ENCODE measurements at places on chromosomes 4 and X.
A peak's percentile ranks its signal among the peaks of the same experiment; 100 is the strongest.

DNA sequence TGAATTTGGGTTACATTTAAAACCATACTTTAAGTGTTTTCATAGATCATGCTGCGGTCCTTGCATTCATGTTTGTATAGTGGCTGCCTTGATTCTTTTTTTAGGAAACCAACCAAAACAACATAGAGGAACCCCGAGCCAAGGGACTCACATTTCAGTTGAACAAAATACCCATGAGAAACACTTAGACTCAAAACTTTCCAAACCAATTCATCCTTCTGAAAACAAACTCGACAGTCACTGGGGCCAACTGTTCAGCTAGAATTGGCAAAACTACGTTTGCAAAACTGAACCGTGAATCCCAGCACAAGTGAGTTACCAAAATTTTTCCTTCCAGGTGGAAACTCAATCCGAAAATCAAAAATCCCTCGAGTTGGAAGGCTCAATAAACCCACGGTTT is 1.4 kb downstream of the ADGRA3 start:
- DNase-seq: peak; percentile 3

- DNase-seq: no peak
Measured at GRCh38 chr4:127829014-127829413, 46.9 kb downstream of the HSPA4L start.

DNA sequence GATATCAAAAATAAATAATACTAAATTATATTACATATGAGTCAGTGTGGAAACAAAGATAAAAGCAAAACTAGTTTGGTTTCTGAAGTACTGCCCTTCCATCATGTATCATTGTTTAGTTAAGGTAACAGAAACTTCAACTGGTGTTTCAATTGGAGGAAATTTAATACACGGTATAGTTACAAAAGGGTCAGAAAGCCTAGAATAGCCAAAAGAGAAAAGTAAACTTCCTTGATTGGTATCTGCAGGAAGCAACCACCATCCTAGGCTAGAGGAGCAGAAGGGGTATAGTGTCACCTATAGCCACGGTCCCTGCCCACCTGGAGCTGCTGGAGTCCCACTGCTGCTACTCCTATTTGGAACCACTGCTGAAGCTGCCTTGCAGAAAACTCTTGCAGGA is 185.6 kb downstream of the SLC7A11 start:
- no peak for DNase-seq

- DNase-seq: peak; percentile 56
Measured at GRCh38 chr4:81523672-81524327, 52.1 kb upstream of the RASGEF1B start.

DNA sequence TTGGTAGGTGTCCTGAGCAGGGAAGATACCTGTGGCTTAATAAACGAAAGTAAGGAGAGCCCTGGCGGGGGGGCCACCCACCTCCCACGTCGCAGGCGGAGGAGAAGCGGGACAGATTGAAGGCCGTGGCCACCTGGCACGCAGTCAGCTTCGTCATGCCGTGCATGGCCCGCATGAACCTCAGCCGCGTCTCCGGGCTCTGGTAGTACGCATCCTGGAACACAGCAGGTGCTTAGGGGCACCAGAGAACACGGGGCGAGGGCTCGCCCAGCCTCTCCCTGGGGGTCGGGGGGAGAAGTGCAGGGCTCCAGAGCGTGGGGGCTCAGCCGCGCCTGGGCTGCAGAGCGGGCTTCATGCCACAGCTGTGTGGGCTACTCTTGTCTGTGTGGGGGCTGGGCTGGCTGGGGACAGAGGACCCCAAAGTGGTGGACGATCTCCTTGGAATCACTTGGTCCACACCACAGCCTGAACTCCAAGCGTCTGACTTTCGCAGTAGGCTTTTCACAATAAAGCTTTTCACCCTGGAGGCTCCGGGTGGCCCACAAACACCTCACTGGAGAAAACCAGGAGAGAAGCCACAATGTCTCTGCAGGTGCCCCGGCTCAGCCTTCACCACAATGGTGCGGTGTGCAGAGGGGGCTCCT is 27.1 kb upstream of the SLC25A6 start:
- DNase-seq: no peak

GRCh38 chrX:14528629-14529289 is 577 bp upstream of the GLRA2 start:
- peak; percentile 80 for DNase-seq

DNA sequence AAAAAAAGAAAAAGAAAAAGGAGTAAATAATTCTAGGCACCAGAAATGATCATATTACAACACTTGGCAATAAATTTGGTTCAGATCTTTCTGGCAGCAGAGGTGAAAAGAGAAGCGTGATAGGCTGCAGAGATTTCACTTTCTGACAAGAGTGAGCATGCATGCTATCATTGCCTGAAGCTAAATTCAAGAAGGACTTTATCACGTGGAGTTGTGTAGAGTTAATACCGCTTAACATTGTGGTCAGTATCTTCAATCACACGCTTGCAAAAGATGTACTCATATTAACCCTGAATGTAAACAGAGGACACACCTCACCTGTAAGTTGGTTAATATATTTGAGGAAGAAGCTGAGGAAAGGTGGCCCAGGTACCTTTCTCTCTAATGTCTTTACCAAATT is 31.4 kb upstream of the RBPJ start:
- peak; percentile 6 for DNase-seq

DNA sequence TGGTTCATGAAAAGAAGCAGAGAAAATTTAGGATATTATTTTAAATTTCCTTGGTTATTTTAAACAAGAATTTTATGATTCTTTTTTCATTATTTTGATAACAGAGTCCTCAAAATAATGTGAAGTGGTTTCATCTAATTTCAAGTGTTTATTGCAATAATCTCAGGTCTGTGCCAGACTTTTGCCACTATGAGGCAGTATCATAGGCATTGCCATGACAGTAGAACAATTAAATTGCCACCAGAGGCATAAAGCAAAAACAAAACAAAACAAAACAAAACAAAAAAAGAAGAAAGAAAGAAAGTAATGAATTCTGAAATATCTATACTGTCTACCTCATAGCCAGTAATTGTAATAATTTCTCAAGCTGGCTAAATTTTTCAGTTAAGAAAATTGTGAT is 739.2 kb downstream of the KCTD8 start:
- DNase-seq: peak; percentile 12

DNA sequence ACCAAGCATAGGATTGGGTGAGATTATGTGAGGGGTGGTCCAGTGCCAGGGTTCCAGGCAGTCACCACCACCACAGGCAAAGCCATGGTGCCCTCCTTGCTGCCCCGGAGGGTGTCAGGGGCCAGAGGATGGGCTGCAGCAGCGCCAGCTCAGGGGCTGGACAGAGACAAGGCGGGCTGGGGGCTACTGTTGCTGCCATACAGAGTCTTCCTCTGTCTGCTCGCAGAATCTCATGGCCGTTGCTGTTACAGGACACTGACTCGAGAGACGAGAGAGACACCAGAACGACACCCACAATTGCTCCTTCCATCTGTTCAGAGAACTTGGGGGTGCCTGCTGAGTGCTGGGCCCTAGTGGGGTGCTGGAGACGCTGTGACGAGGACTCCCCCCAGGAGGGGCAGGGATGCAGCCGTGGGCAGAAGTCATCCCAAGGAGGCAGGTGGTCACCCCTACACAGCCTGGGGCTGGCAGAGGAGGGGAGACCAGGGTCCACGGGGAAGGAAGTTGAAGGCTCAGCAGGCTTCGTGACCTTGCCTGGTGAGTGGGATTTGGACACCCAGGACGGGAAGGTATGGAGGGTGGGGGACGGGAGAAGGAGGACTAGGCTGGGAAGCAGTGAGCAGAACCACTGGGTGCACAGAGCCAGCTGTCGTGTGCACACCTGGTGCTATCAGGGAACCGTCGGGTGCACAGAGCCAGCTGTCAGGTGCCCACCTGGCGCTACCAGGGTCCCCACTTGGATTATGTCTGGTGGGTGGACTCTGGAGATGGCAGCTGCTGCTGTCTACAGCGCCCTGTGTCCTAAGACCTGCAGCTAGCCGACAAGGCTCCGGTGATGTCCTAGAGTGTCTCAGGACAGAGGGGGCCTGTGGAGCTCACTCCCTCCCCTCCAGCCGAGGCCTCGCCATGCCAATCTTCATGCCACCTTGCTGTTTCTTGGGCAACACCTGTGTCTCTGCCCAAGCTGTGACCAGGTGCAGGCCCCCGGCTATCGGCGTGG is 43.9 kb upstream of the HMX1 start:
- DNase-seq: no peak

DNA sequence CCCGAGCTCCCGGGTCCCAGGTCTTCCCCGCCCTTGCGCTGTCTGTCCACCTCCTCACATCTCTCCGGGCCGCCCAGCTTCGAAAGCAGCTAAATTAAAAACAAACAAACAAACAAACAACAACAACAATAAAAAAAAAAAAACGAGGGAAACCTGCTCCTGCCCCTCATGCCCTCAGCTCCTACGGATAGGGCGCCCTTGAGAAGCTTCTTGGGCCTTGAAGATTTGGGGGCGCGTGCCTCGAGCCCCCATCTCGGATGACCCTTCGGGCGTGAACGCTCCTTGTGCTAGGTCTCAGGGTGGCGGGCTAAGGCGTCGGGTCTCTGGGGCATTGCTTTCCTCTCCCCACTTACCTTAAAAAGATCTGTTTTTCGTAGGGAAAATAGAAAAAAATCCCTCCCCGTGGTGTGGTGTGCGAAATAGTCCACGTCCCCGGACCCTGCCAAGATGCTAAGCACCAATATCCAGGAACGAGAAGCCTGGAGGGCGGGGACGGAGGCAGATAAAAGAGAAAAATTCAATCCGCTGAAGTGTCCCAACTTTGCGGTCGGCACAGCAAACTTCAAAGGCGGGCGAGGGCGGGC is 603 bp downstream of the NDNF start:
- no peak for DNase-seq

DNA sequence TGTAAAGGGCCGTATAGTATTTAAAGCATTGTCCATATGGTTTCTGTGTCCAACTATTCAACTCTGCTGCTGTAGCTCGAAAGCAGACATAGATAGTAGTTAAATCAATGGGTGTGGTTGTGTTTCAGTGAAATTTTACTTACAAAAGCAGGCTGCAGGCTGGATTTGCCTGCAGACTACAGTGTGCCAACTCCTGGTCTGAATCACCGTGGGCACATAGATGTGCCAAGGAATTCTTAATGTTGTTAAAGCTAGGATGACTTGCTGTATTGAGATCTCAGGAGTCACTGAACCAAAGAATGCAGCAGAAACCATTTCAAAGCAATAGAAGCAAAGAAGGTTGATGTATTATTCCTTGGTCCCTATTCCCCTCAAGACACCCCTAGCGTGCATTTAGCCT is 379.0 kb downstream of the STIM2 start:
- DNase-seq: no peak

- DNase-seq: no peak
Measured at GRCh38 chrX:35841872-35842271, 43.7 kb downstream of the MAGEB16 start.

GRCh38 chr4:176660561-176660960 is 132.2 kb downstream of the VEGFC start:
- peak; percentile 52 for DNase-seq

DNA sequence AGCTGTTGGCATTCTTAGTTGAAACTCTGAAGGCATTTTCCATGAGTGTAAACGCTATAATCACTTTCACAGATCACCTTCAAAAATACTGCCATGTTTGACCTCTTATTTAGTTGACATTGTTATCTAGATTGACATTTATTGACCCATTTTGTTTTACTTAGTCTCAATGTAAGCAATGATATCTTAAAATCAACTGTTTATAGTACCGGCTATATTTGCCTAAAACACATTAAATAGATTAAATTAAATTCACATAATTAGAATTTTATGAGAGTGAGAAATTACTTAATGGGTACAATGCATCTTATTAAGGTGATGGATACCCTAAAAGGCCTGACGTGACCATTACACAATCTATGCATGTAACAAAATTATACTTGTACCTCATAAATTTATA is 517.7 kb upstream of the FTHL17 start:
- DNase-seq: no peak

GRCh38 chrX:20739038-20739745 is 472.5 kb upstream of the RPS6KA3 start:
- no peak for DNase-seq

- DNase-seq: no peak
Measured at GRCh38 chr4:17491196-17491595, 20.7 kb downstream of the QDPR start.

DNA sequence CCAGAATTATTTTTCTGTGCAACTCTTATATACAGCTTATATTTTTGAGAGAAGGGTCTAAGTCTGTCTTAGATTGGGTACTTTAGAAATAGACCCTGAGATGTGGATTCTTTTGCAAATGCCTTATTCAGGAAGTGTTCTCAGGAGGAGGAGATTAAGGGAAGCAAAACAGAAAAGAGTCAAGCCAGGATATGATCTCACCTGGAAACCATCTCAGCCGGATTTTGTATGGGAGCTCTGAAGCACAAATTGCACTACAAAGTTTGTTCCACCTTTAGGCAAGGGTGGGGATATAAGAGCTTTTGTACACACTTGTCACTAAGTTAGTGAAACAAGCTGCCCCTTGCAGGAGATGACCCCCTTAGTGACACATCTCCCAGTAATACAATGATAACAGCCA is 121.2 kb upstream of the GRPR start:
- no peak for DNase-seq

GRCh38 chrX:152220606-152221005 is 82.2 kb upstream of the MAGEA10 start:
- DNase-seq: no peak

DNA sequence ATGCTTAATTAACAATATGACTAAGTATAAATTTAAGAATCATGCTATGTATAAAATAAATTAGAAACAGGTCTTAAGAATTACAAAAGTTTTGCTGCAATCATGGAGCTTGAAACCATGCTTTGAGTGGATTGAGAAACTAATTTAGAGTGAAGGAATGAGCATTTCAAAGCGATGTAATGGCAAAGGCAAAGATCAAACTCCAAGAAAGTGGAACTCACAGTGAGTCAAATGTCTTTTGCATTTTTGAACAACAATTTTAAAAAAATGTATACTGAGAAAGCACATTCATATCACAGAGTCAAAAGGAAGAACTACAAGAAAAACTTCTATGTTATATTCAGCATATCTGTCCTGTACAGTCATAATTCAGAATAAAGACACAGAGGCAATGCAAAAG is 6.6 kb downstream of the GPRIN3 start:
- no peak for DNase-seq

- no peak for DNase-seq
Measured at GRCh38 chrX:89033723-89034122, 286.7 kb downstream of the CPXCR1 start.

GRCh38 chrX:50403903-50404302 is 66.7 kb downstream of the DGKK start:
- DNase-seq: no peak

DNA sequence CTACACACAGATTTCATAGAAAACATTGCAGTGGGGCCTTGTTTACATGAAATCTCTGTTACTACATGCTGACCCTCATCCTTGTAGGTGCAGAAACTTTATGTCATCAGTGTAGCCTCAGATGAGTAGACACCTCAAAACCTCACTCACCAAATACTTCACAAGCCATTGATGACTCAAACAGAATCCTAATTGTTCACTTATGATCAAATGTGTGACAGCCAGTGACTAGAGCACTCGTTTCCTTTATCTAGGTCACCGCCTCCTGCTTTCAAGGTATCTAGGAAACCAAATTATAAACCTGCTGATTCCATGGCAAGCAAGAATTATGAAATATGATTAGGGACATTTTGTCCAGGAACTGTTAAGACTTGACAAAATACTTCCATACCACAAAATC is 255.8 kb upstream of the GPRIN3 start:
- no peak for DNase-seq

Measured in SK-MEL-5 (cell line).